CD4-positive, alpha-beta T cell treated with Interleukin-1 beta for 1 hour (primary cell): ENCODE measurements at places on chromosomes 1 and 21.

DNA sequence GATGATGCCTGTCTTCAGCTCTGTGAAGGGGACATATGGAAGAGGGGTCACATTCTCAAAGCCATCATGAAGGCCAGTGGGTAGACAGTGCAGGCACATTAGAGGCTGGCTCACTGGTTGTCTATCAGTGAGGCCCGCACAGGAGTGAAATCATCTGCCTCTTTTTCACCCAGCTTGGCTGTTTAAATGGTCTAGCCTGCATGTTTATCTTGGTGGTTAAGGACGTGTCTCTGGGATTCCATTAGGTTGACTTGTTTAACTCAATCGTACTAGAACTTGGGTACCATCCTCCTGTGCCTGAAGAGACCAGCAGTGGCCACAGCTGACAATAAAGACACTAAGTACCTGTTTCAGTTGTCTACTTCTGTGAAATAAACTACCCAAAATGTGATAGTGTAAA is 219.3 kb downstream of the PLPP3 start:
- DNase-seq, result no peak

- DNase-seq, result peak; percentile 83
Measured at GRCh38 chr1:32413507-32414185, 19.4 kb upstream of the BSDC1 start.

GRCh38 chr1:117036018-117036461 is 24.1 kb upstream of the TTF2 start:
- no peak for DNase-seq

- DNase-seq, result no peak
Measured at GRCh38 chr21:42622284-42622683, 31.1 kb upstream of the PDE9A start.

DNA sequence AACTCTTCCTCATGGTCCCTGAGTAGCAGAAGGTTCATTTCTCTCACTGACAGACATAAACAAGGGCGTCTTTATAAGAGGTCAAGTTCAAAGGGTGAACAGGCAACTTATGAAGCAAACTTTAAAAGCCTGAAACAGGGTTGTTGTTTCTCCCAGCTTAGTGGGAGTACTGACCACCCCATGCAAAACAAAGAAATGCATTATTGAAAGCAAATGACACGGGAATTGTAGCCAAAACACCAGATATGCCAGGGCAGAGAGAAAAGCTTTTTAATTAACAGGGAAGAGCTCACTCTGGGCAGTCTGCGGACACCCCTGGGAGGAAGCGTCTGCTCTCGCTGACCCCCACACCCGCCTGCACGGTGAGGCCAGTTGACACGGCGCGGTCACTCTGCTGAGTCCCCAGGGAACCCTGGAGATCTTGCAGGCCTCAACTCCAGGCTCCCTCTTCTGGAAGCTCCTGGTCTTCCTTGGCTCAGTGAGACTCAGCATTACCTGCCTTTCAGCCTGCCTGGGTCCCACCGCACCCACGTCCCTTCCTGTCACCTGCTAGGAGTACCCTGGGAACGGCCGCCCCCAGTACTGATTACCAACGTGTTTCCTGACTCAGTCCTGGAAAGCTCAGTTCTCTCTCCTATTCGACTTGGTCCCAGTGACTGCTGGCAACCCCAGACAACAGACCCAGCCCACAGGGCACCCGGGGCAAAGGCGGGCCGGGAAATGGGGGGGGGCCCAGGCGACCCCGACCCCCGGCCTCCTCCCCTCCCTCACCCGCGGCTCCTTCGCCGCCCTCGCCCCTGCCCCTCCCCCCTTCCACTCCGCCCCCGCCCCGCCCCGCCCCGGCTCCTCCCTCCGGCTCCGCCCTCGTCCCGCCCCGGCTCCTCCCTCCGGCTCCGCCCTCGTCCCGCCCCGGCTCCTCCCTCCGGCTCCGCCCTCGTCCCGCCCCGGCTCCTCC is 972 bp downstream of the CFAP410 start:
- DNase-seq, result peak; percentile 25

DNA sequence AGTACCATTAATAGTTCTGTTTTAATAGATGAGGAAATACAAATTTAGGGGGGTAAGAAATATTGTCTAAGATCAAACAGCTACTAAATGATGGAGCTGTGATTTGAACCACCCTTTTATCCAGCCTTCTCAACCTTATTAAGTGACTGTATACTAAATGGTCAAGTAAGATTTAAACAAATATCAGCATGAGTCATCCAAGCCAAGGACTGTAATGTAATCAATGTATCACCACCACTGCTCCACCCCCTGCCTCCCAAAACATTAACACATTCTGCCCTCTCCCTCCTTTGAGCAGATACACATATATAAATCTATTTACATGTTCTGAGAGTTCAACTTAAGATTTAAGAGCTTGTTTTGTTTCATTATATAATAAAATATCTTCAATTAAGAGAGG is 58.9 kb downstream of the LRRC40 start:
- no peak for DNase-seq
